T-cell (primary cell): ENCODE measurements at places on chromosomes 6 and 20.

- no peak for DNase-seq
These were observed 203.2 kb upstream of the THBS2 start for GRCh38 chr6:169456840-169457239.

GRCh38 chr6:55567558-55567957 is 11.4 kb downstream of the HMGCLL1 start:
- DNase-seq: no peak

GRCh38 chr6:31548544-31548873 is 1.1 kb downstream of the NFKBIL1 start:
- DNase-seq: no peak

DNA sequence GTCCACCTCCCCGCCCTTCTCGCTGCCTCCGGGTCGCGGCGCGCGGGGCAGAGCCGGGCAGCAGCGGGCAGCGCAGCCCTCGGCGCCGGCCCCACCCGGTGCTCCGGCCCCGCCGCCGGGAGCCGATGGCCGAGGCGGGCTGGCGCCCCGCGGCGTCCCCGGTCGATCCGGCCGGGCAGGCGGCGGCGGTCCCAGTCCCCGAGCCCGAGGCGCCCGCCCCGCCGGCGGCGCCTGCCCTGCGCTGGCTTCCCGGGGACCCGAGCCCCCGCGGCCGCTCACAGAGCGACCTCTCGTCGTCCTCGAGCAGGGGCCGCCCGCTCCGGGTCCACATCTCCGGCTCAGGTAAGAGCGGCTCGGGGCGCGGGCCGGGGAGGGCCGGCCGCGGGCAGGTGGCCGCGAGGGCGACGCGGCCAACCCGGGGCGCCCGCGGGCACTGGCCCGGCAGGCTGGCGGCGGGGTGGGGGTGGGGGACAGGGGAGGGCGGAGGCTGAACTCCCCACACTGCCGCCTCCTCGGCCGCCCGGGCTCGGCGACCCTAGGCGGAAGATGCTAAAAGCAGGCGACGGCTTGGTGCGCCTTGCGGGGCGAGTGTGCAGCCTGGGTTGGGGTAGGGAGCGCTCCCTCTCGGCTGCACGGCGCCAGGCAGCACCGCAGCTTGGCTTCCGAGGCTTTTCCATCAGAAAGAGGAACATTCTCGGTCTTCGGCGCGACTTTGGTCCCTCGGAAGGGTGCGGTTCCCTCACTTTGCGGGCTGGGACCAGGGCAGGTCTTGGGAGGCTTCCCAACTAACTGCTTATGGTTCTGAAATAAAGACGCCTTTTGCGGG is 25.6 kb upstream of the FUCA2 start:
- DNase-seq: peak; percentile 57

DNA sequence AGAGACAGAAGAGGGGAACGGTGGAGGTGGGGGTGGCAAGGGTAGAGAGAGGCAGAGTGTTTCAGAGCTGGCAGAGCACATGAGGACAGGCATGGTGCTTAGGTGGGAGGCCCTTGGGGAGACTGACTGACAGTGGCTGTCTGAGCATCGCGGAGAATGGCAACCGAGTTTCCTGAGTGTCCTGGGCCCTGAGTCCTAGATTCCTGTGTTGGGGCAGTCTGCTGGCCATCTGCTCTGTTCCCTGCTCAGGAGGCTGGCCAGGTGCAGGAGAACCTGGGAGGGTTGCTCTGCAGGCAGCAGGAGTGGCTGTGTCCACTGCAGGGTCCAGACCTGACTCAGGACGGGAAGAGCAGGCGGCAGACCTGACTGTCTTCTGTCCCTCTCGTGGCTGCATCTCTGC is 248.9 kb downstream of the LRFN2 start:
- DNase-seq: no peak

GRCh38 chr20:46963196-46963529 is 68.5 kb downstream of the EYA2 start:
- no peak for DNase-seq
